ENCODE measurements at places on chromosomes 7 and 10. TPM values are rescaled to one million over a fixed set of nuclear protein-coding genes. Genes with fewer than 3 reads are reported as not detected.

- no peak for DNase-seq
Measured at GRCh38 chr7:101681170-101682007, 52.3 kb upstream of the MYL10 start.

DNA sequence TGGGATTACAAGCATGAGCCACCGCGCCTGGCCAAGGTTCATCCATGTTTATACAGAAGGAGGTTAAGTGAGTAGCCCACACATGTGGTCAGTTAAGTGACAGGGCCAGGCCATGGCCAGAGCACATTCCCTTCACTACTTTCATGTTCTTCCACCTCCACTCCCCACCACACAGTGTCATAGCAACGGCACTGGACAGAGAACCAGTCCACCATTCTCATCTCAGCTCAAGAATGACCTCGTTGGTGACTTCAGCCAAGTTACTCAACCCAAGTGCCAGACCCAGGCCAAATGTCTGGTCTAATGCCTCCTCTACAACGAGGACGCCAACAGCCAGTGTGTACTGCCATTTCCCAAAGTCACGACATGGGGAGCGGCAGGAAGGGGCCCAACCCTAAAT lies 62.4 kb downstream of the INHBA start:
- DNase-seq, result no peak

- DNase-seq, result no peak
Measured at GRCh38 chr7:80472491-80473200, 39.2 kb downstream of the GNAT3 start.

The AGAP5 gene
- total RNA-seq, result 2.6 TPM
